ENCODE measurements at places on chromosomes 4 and X.

- no peak for DNase-seq
These were observed 247.2 kb downstream of the HNRNPD start for GRCh38 chr4:82126512-82127040.

DNA sequence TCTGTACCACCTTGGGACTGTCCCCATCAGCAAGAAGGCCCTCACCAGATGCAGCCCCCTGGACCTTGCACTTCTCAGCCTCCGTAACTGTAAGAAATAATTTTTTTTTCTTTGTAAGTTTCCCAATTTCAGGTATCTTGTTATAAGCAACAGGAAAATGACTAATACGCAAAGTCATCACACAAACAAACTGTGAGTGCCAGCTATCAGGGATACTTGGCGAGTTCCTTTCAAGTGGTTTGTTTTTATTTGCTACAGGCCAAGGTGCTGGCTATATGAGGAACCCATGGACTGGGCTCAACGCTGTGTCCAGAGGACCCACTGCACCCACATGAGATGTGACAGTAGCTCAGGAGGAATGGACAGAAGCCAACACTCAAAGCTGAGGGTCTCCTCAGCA is 11.5 kb upstream of the GPM6B start:
- no peak for DNase-seq

DNA sequence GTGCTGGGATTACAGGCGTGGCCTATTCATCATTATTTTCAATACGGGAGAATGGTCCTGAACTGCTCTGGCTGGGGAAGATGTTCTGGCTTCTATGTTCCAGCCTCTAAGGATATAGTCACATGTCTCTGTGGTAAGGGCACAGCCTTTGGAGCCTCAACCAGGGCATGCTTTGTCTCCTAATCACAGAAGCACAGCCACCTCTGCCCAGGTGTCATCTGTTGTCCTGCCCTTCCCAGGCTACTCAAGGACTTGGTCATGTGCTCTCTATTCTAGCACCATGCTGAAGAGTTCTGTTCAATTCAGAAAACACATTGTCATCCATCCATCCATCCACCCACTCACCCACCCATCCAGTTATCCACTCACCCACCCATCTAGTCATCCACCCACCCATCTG is 29.5 kb downstream of the ASMTL start:
- DNase-seq: no peak

DNA sequence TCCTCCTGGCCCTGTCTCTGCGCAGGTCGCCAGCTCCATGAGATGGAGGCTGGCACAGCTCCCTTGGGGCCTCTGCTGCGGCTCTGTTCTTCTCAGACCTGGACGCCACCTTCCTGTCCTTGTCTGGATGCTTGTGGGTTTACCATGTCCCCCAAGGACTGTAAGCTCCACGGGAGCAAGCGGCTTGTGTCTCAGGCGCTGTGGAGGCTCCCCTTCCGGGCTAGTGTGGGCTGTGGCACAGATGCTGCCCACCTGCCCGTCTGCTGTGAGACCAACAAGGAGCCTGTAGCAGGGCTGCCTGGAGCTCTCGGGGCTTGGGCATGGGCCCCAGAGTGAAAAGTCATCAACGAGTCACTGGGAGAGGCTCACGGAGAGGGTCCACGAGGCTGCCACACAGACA is 25.2 kb downstream of the NAT8L start:
- no peak for DNase-seq

DNA sequence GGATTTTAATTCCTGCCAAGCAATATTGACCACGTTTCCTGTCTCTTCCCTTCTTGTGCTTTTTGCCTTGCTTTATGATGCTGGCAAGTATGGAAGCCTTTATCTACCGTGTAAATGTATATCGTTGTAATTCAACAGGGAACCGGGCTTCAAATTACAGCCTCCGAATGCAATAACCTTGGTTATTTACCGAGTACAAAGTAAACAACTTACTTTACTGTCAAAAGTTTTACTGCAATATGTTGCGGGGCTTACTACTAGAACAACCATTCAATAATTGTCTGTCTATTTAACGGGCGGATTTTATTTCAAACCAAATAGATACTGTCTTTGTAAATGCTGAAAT is 73.1 kb downstream of the PALLD start:
- DNase-seq: no peak

GRCh38 chrX:70479922-70480659 is 35.5 kb downstream of the DLG3 start:
- no peak for DNase-seq

Measured in Ammon's horn (tissue), 1 donor.